ENCODE measurements at places on chromosomes 7 and 10.

- no peak for DNase-seq
These were observed 716.2 kb downstream of the SUGCT start for GRCh38 chr7:40851001-40851400.

- peak; percentile 72 for DNase-seq
These were observed 237.8 kb upstream of the GALNT17 start for GRCh38 chr7:70893971-70894715.

GRCh38 chr7:143882604-143883078, 19.3 kb downstream of the TCAF1 start:
- DNase-seq, result peak; percentile 76

GRCh38 chr7:8178353-8178752, 83.6 kb downstream of the ICA1 start:
- DNase-seq, result no peak

DNA sequence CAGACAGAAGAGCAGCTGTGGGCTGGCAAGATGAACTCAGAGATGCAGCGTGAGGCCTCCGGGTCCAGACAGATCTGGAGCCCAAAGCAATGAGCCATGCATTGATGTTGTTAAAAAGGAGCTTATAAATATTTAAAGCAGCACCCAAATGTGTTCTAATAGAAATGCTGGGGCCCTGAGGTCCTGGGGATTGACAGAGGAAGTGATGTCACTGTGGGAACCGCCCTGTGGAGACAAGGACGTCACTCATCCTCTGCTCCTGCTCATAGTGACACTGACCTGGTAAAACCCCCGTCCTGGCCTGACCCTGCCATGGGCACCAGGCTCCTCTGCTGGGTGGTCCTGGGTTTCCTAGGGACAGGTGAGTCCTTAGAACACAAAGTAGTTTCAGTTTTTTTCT, 197.0 kb upstream of the PRSS58 start:
- DNase-seq, result no peak

Measured in ELF-1 (cell line).